ENCODE measurements at places on chromosomes 7 and 10.

- no peak for DNase-seq
Measured at GRCh38 chr10:128802062-128802461, 665.0 kb upstream of the MGMT start.

DNA sequence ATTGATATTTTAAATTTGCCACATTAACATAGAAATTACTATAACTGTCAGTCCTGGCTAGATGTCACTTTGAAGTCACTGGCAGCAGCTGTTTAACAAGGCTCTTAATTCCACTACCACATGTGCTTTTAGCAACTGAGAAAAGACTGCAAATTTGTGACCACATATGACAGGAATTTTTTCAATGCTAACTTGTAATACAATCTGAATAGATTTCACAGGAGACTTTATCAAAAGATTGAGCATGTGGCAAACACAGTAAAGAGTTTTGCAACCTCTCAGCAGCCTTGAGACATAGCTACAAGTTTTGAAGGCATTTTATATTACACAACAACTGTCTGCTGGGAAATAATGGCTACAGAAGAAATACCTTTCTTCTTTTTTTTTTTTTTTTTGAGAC lies 73.0 kb downstream of the MICU1 start:
- no peak for DNase-seq

GRCh38 chr7:91554883-91555282 lies 290.6 kb downstream of the FZD1 start:
- DNase-seq = no peak

DNA sequence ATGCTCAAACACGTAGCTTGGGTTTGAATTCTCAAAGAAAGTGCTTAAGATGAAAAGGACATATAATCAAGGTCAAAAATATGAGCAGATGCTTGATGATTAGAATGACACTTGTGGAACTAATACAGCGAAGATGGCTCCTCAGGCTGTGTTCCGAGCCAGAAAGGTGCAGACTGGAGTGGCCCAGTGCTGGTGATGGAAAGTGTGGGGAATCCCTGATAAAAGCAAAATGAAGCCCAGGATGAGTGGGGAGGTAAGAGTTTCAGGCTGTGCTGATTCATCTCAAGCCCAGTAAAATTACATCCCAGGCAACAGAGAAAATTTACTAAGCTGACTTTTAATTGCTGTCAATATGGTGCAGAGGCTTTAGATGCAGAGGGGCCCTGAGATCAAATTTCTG lies 77.8 kb upstream of the IKZF1 start:
- DNase-seq = no peak

DNA sequence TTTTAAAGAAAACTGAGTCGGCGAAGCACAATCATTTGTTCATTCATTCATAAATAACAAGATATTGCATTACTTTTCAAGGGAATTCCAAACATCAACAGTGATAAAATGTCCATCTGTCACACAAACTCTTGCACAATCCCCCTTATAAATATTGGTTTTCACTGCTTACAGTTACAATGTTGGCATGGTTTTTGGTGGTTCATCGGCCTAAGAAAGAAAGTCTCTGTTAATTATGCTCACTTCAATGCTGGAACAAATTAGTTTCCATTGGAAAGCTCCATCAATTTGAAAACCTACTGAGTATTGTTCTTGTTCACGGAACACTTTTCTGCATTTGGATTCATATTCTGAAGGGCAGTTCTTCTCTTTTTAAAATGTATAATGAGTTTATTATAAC lies 188.5 kb downstream of the JAZF1 start:
- no peak for DNase-seq

GRCh38 chr7:140062528-140063299 lies at the start of gene PARP12:
PARP12 (minus strand) TSS chr7:140062951; CDS start chr7:140062847, 104 bp downstream.
- DNase-seq = peak; percentile 71

- no peak for DNase-seq
Measured at GRCh38 chr10:118108194-118109026, 61.7 kb upstream of the RAB11FIP2 start.

GRCh38 chr7:22480523-22481075 lies 19.4 kb downstream of the STEAP1B start:
- no peak for DNase-seq

GRCh38 chr7:158056761-158057160 lies 530.9 kb downstream of the PTPRN2 start:
- no peak for DNase-seq

- no peak for DNase-seq
Measured at GRCh38 chr10:49602380-49603023, 7.6 kb upstream of the SLC18A3 start.
